Stimulated activated CD8-positive, alpha-beta memory T cell treated with anti-CD3 and anti-CD28 coated beads, Interleukin-4, amount 100 ng/mL, for 1 hour (primary cell): ENCODE measurements at places on chromosomes 7 and 10.

DNA sequence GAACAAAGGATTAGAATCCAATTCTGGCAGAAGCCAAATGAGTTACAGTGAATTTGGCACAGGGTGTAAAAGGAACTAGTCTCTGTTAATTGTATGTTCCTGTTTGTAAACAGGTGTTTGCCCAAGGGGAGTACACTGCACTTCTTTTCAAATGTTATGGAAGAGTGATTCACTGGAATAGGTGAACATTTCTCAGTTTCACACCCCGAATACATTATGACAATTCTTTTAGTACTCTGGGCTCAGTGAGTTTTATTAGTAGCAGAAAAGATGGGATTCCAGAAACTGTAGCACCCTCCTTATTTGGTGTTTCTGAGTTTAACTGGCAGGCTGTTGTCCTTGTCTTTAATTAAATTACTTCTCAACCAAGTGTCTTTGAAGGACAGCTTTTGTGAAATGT, 329.2 kb downstream of the BBS9 start:
- no peak for DNase-seq

DNA sequence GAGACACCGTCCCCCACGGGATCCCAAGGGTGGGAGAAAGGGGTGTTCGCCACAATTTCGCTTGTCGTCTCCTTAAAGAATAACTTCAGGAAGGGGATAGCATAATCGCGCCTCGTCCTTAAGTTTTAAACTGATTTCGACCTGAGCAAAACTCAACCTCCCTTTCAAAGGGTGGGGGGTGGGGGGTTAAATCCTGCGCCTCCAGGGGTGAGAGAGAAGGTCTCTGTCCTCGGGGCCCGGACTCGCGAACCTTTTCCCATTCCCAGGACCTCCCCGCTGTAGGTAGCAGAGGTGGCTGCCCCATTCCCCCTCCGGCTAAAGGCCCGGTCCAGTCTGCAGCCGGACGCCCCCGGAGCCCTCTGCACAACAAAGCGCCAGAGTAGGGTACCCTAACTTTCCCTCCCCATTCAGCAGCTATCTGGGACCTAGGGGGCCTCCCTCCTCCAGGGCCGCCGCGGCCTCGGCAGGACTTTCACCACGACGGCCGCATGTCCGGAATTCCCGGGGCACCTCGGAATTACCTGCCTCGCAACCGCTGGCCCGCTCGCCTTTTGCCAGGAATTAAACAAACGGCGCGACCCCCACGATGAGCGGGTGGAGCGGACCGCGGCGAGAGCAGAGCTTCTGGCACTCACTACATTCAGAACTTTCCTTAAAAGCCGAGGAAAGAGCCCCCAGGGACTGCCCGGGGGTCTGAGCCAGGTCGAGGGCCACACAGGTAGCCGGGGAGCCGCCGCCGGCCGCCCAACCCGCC, 1.7 kb downstream of the CDK6 start:
- no peak for DNase-seq

GRCh38 chr10:126198681-126199080, 189.6 kb downstream of the ADAM12 start:
- no peak for DNase-seq

- no peak for DNase-seq
These were observed 167.2 kb downstream of the SLIT1 start for GRCh38 chr10:97018251-97019212.

DNA sequence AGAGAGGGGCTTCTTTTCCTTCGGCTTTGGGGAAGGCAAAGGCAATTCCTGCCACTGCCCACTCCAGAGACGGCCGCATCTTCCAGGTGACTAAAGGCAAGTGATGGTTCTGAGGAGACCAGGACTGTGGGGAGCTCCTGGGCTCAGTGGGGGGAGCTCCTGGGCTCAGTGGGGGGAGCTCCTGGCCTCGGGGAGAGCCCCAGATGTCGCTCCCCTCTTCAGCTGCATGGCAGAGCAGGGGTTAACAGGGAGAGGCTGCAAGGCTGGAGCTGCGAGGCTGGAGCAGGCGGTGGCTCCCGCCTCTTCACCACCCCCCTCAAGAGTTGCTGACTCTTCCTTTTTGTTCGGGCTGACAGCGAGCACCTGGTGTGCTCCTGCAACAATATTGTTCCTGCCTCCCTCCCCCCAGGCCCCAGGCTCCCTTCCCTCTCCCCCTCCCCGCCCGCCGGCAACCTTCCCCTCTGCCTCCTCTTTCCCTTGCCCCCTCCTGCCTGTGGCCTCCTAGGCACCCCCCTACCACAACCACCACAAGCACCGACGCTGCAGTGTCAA, 56.3 kb upstream of the LBX1 start:
- DNase-seq = no peak

GRCh38 chr7:108181073-108181985, 51.2 kb upstream of the LAMB4 start:
- no peak for DNase-seq
